ENCODE measurements at places on chromosomes 6 and 20.

DNA sequence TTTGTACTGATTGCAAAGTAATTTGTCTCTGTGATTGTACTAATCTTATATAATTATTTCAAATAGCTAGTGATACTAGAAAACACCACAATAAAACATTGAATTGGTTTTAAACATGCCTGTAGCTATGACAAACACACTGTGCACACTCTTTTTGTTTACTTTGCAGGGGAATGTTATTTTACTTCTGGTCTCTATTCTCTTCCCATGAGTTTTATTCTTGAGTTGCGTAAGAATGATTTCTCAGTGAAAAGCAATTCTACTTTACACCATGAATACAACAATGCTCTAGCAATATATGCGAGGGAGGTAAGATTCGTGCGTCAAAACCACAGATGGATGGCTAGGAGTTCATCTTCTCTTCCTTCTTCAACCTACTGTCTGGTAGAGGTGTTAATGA, 68.4 kb upstream of the PHACTR1 start:
- no peak for DNase-seq

DNA sequence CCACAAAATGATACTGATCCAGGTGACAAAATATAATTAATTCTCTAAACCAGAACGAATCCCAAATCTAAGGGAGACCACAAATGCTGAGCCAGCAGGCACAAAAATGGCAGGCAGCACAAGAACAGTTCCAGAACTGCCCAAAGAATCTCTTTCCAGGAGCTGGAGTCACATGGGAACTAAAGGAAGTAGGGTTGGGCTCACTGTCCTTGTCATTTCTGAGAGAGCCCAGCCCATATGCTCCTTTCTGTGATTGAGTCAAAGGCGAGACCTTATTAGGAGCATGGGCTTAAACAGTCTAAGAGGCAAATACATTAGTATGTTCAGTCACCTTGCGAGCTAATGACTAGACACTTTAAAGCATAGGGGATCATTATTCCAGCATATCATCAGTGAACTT, 327.6 kb upstream of the ARID1B start:
- DNase-seq: no peak

DNA sequence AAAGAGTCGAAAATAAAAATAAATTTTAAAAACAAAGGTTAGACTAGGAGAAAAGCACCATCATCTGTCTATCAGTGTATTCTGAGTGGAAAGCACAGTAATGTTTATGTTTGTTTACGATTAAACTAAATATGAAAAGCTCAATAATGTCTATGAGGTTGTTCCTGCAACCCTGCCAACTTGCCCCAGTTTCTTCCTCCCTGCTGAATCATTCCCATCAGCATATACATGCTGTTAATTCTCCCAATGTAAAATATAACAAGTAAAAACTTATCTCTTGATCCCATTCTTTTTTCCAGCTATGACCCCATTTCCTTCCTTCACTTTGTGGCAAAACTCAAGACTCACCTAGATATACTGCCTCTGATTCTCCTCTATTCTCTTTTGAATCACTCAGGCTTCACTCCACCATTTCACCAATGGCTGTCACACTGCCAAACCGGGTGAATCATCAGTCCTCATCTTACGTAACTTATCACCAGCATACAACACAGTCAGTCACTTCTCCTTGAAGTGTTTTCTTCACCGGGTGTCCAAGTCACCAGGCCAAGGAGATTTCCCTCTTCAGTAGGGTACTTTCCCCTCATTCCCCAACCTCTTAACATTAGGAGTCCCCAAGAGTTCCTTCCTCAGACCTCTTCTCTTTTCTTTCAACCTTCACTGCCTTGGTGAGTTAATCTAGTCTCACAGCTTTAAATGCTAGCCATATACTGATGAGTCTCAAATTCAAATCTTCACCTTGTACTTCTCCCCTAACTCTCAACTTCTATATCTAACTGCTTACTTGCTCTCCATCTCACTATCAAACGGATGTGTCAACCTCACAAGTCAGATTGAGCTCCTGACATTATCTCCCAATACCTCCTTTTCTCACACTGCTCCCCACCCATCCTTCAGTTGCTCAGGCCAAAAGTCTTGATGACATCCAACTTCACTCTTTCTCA, 6.2 kb downstream of the TMEM242 start:
- peak; percentile 9 for DNase-seq

GRCh38 chr6:109644131-109644530, 46.9 kb downstream of the AK9 start:
- no peak for DNase-seq

- DNase-seq: no peak
Measured at GRCh38 chr6:13838616-13839015, 24.3 kb upstream of the MCUR1 start.

- no peak for DNase-seq
Measured at GRCh38 chr20:34491226-34491931, 24.8 kb upstream of the DYNLRB1 start.

DNA sequence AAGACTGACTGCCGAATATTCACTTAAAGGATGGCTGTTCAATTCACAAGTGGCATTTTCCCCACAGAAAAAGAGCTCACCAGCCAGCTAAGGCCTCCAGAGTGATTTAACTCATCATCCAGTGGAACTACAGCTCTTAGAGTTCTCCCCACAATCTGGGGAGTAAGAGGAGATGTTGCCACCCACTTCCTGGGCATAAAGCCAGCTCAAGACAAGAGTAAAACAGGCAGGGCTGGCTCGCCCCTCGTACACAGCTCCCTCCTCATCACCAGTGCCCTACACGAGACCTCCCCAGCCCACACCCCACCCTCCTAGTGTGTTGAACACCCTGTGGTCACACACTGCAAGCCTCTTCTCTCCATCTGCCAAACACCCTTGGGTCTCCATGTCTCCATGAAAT, 47.2 kb upstream of the IPCEF1 start:
- DNase-seq: no peak

DNA sequence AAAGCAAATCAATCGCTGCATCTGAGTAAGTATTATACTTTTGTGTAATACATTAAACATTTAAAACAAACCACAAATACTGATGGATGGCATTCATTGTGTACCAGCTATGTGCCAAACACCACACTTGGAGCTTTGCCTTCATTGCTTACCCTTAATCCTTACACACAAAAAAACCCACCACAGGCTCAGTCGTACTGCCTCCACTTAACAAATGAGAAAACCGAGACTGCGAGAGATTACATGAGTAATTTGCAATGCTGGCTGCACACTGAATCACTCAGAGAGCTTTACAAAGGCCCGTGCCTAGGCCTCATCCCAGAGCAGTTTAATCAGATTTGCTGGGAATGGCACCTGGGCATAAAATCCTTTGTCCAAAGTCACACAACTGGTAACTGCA, 130.5 kb downstream of the EDN1 start:
- no peak for DNase-seq

DNA sequence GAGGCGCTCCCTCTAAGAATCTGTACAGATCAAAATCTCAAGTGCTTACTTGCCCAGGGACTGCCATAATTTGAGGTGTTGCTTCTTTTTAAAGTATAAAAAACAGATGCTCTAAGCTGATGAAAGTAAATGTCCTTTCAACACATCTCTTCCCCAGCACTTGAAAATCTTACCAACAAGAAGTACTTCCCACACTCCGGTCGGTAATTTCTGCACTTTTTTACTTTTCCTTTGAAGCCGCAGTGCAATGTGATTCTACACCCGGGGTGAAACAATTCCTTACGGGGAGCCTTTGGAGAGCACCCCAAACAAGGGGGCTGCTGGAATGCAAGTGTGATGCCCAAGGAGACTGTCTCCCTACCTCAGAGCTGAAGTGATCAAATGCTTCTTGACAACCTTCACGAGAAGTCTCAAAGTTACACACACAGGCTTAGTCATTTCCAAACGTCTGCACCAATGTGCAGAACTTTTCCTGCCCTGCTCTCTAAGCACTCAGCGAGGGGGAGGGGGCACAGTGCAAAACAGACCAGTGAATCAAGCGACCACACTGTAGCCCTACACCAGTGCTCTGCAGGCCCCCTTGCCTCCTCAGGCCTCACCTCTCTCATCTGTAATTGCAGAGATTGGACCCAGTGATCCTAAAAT, 56.7 kb downstream of the ATXN1 start:
- DNase-seq: no peak

DNA sequence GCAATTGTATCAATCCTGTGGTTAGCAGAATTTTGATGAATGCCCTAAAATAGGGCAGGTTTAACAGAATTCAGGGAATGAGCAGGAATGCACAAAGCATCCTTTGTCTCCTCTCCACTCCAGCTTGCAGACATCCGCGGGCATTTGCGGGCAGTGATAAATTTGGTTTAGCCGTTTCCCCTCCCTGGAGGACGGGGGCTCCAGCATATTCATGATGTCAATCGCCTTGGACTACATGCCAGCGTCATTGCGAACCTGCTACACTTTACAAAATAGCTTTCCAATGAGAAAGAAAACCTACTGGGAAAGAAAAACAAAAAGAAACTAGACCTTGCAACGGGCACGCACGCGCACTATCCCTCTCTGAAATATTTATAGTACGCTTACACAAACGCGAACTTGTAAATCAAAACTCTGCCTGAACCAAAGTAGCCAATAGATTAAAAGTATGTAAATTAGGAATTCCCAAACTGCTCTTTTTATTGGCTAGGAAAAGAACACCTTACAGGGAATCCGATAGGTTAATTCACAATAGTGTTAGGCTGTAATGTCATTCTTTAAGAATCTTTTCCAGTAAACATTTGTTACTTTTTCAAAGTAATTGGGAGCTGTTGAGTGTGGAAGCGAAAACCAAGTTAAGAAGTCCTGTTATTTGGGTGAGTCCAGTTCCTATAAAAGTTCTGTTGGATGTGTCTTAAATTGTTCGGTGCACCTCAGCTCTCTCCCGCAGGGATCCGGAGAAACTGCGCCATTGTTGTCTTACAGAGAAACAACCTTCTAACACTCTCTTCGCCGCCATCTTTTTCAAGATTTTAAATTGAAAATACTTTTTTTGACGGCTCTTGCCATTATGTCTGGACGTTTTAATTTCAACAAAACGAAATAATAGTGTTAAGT, 136.7 kb downstream of the HFE start:
- peak; percentile 84 for DNase-seq

DNA sequence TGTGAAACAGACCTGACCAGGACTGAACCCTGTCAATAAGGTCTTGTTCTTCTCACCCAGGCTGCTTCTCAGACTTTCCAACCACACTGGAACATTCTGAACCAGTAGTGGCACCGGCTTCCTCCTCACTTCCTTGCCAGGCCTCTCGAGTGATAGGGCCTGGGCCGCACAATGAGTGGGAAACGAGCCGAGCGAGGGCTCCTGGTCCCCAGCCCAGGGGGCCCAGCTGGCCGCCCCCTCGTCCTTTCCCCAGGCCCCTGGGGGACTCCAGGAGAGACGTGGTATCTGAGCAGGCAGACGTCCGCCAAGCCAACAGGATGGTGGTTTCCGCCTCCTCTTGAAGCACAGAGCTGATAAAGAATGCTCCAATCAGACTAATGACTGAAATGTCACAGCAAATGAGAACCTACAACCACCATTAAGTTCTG, 117.9 kb downstream of the GMDS start:
- DNase-seq: peak; percentile 19

DNA sequence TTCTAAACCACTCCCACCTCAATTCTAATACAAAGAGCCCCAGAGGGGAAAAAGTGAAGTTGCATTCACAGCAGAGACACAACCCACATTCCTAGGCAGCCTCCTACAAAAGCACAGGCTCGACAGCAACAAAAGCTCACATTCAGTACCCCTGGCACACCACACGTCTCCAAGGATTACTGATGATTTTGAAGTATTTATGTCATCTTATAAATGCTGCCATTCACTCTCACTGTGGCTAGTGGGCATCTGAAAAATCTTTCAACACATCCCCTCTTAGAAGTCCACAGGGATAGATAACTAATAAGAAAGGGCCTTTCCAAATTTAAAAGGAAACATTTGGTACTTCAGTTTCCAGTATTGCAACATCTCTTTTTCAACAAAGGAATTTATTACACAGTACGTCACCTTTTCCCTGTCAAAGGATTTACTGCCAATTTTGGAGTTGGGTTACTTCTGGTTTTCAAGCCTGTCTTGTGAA, 146.7 kb downstream of the TASP1 start:
- no peak for DNase-seq

GRCh38 chr6:13422681-13423221, 64.6 kb downstream of the GFOD1 start:
- DNase-seq: no peak

DNA sequence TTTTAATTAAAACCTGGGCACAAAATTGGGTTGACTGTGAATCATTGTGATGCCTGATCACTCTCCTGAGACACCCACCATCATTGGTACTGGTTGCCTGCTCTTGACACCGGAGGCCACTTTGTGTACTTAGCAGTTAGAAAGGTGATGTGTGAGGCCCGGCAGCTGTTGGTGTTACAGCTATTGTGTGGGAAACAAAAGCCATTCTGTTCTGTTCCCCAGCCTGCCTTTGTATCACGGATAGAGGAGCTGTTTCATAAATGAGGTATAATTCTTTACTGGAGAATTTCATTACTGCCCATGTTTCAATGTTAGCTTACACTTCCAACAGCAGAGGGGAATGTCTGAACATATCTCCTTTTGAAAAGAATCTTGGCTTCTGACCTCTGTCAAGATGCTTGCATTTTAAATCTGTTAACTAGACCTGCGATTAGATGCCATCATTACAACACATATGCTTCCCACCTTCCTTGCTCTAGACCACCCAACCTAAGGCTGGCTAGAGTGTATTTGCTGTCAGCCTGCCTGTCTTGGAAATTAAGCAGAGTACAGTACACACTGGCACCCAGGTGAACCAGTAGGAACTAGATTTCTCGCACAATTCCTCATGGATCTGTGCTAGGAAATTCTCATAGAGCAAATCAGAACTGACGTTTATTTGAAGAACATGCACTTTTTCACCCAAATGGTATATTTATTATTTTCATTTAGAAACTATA, 142.4 kb upstream of the INSM1 start:
- no peak for DNase-seq

DNA sequence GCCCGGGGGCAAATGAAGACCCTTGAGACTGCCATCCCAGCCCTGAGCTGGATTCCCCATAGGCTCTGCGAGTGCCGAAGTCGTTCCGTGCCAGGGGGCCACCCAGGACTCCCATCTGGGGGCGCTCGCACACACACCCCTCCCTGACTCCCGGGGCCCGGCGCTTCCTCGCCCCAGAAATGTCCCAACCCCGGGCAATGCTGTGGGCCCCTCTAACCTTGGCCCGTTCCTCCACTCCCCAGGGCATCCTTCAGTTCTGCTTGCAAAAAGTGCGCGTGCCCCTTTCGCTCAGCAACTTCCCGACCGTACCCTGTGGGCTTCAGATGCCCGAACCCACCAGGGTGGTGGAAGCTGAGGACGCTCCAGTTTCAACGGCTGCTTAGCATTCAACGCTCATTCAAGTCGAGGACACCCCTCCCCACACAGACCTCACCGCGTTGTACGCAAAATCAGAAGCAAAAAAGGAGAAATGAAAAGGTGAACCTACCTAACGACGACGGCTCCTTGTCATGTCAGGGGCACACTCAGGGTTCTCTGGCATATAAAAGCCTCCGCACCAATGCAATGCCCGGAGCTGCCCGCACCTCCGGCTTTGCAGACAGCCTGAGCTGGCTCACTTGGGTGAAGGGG, 25.3 kb downstream of the RIPOR2 start:
- no peak for DNase-seq

GRCh38 chr20:41984031-41984430, 365.9 kb upstream of the CHD6 start:
- DNase-seq: no peak

GRCh38 chr6:97068211-97068610, 143.7 kb downstream of the KLHL32 start:
- DNase-seq: peak; percentile 22

- no peak for DNase-seq
Measured at GRCh38 chr6:37942606-37943376, 123.3 kb downstream of the ZFAND3 start.
